HFFc6 (cell line): ENCODE measurements at places on chromosomes 7 and 10. TPM values are rescaled to one million over a fixed set of nuclear protein-coding genes. Genes with fewer than 3 reads are reported as not detected.

GRCh38 chr10:3185386-3185785 is 12.8 kb upstream of the PITRM1 start:
- DNase-seq: no peak

HHEX gene
- total RNA-seq: 1.9 to 4.3 TPM (median 2.7 TPM) in 3 replicates

- no peak for DNase-seq
These were observed 51.3 kb downstream of the TWIST1 start for GRCh38 chr7:19066170-19066569.

GRCh38 chr7:142703655-142704305 is 45.5 kb upstream of the PRSS1 start:
- DNase-seq: no peak

- no peak for DNase-seq
These were observed 104.1 kb upstream of the FAM20C start for GRCh38 chr7:88095-88926.

LRRC18 gene
- total RNA-seq: not detected in 3 replicates

TMEM213 gene
- total RNA-seq: not detected in 3 replicates

RBP3 gene
- total RNA-seq: not detected in 3 replicates

GRCh38 chr7:103447073-103447960 is 1.3 kb upstream of the SLC26A5 start:
- DNase-seq: peak; percentile 39

DNA sequence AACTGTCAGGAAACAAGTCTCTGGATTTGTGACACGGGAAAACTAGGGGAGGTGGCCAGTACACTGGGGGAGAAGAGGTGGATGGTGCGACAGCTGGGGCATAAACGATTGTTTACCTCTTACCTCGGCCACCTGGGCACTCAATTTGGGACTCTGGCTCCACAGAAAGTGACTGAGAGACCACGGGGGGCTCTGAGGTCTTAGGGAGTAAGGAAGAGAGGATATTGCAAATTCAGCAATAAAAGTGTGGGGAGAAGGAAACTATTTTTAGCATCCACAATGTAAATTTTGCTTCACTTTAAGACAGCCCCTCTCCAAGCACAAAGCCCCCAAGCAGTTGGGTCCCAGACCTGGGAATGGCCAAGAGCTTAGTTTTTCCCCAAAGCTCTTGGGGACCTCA is 440.5 kb downstream of the GRID1 start:
- no peak for DNase-seq

FOXL3 gene
- total RNA-seq: not detected in 3 replicates

DNA sequence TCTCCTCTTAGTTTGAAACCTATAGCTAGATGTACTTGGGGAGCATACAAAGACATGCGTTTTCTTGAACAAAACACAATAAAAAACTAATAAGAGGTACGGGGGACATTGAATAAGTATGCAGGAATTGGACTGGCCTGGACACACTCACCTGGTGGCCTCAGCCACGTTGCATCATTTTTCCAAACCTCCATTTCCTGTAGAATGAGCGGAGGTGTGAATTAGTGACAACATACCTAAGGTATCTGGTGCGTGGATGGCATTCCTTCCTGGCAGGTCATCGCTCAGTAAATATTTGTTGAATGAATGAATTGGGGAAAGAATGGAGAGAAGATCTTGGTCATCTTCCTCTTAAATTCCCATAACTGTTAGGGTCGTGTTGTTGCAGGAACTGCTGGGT is 103.2 kb upstream of the CTBP2 start:
- peak; percentile 29 for DNase-seq

DNA sequence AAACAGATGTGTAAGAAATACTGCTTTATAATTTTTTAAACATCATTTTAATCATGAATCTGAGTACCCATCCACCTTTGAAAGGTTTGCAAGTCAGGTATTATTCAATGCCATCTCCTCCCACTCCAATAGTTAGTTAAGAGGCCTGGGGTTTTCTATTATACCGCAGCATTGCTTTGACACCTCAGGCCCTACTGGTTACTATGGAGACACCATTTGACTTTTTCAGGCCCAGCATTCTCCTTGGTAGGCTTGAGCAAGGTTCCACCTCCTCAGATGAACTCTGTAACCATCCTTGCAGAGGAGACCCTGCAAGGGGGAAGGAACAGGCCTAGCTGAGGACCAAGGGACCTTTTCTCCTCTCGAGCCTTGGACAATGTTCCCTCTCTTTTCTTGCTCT is 326.9 kb upstream of the NPSR1 start:
- DNase-seq: no peak

- no peak for DNase-seq
These were observed 88.1 kb upstream of the NRP1 start for GRCh38 chr10:33422471-33423153.

DNA sequence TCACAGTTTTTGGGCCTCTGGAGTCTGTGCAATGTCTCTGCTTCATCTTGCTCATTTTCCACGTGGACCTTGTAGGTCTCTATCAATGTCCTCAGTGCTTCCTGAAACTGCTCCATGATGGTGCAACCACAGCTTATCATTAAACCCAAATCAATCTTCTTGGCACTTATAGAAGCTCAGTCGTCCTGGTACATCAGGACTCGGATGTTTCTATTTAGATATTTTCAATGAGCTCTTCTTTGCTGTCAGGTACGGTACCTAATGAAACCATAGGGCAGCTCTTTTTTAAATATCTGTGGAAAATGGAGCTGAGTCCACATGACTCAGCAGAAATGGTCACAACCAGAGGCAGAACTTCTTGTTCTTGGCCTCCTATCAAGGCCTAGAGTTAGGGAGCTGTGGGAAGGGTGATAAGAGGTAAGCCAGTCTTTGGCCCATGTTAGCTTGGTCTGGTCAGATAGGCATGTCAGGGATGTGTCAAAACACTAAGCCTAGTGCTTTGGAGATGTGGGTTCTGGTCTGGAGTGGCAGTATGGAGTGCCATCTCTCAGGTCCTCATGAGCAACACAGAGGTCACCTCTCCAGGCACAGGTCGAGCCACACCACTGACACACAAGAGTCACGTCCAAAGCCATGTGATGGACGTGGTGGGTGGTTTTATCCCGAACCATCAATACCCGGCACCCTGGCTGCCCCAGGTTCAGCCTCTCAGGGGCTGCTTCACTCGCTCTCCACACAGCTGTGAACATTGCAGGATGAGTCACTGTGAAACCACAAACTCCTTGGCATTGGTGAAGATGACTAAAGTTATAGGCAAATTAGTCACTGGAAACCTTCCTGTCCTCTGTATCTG is 87.0 kb downstream of the TBXAS1 start:
- DNase-seq: peak; percentile 98

POM121C gene
- 43.9 to 48.1 TPM (median 46.4 TPM) in 3 replicates for total RNA-seq

MINDY4 gene
- 2.3 to 3.3 TPM (median 2.4 TPM) in 3 replicates for total RNA-seq

DNA sequence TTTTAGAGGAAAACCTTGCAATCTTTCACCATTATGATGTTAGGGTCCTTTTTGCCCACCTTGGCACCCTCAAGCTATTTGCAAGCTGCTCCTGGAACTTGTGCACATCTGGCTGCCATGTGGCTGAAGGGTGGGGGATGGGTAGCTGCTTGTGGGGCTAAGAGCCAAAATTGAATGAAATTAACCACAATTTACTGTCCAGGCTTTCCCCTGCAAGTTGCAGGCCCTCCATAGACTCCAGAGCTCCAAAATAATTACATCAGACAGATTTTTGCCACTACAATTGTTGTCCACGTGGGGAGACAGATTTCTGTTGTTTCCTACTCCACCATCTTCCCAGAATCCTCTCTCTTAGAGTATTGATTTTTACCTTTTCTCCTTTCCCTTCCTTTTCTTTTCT is 19.1 kb downstream of the PI4K2A start:
- no peak for DNase-seq

CRPPA gene
- 2.3 to 2.8 TPM (median 2.6 TPM) in 3 replicates for total RNA-seq

DNA sequence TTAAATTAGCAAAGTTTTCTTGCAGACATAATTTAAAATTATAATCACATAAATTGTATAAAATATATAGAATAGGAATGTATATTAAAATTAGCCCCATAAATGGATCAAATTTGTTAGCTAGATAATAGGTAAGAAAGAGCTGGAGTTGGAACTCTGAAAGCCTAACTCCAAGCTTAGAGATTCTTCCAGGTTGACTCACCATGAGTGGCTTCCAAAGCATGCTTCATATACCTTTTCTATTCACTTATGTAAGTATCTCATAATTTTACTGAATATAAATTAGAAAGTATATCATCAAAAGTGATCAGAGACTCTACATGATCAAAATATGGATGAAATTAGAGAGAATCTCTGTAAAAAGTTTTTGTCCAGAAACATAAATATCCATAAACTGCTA is 320.7 kb upstream of the MAGI2 start:
- no peak for DNase-seq
